ENCODE measurements at places on chromosomes 7 and 10.
A peak's percentile ranks its signal among the peaks of the same experiment; 100 is the strongest.

DNA sequence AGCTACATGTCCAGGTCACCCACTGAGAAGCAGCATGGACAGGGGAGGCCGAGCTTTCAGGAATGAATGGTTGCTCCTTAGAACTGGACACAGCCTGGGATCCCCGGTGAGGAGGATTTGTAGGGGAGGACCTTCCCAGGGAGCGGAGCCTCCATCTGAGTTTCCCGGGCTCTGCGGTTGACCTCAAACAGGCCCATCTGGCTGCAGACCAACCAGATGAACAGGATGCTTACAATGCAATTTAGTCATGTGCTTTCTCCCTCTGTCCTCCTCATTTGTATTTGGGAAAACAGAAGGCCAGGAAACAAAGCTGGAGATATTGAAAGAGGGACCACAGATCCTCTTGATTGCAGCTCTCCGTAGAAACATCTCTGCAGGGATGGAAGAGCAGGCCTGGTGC is 104.8 kb downstream of the EMX2 start:
- DNase-seq: no peak

GRCh38 chr10:67088036-67088435 is 162.2 kb downstream of the LRRTM3 start:
- DNase-seq: no peak

- peak; percentile 41 for DNase-seq
Observed at GRCh38 chr7:154503962-154504550, 451.9 kb downstream of the DPP6 start.

DNA sequence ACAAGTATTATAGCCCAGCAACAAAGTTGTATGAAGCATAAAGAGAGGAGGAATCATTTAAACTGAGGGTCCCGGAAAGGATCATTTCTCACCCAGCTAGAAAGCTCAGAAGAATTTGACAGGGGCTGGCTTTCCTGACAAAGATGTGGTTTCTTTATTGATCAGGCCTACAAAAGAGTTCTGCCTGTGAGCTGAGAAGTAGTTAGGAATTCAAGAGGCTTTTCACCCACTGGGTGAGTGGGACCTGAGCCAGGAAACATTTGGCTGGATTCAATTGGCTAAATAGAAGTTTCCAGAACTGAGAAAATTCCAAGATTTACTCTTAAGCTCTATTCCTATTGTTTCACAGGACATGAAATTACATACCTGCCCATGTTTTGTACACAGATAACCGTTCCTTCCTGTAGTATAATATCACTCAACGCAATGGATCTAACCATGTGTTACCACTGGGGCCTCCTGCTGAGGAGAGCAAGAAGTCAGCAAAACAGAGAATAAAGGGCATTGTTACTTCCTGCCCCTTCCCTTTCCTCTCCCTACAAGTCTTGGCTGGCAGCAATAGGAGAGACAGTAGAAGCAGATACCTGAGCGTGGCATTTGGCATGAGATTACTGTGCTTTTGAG is 53.9 kb upstream of the PAPSS2 start:
- no peak for DNase-seq

DNA sequence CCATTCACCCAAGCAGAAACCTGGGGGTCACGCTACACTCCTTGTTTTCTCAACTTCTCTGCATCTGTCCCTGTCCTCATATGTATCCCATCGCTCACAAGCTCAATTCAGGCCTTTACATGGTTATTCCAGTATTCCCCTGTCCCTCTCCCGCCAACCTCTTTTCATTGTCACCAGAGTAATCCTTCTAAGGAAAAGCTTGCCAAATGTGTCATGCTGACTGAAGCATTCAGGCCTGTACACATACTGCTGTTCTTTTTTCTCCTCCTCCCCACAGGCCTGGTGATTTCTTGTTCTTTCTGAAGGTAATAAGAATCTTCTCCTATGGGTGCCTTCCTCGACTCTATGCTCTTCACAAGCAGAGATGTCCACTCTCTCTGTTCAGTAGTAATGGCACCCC is 282.2 kb downstream of the PHTF2 start:
- DNase-seq: no peak

DNA sequence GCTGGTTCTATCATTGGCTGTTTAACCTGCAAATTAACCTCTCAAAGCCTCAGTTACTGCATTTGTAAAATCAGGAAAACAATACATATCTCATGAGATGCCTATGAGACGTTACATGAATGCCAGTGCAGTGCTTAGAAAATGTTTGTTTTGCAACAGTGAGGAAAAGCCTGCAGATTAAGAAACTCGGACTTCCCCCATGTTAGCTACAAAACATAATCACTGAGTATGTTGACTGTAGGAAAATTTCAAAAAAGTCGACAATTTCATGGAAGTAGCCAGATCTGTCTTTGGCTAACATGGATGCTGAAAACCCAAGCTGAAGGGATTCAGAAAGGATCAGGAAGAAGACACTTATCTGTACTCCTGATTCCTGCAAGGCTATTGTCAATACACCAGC is 121.4 kb downstream of the TRIL start:
- DNase-seq: no peak
